Diencephalon (tissue), 1 donor: ENCODE measurements at places on chromosomes 3 and 15. TPM values are rescaled to one million over a fixed set of nuclear protein-coding genes. Genes with fewer than 3 reads are reported as not detected.

RGMA gene
- total RNA-seq, result 38.8 TPM

CFAP91 gene
- 12.9 TPM for total RNA-seq

TMC3 gene
- total RNA-seq, result 0.23 TPM

CAMP gene
- total RNA-seq, result not detected

HRH1 gene
- 7.8 TPM for total RNA-seq

CPA3 gene
- total RNA-seq, result 1.6 TPM

SCG3 gene
- 52.6 TPM for total RNA-seq
